Stimulated activated CD4-positive, alpha-beta T cell treated with anti-CD3 and anti-CD28 coated beads, TNF-alpha, amount 100 ng/mL, for 24 hours (primary cell): ENCODE measurements at places on chromosomes 16 and 17.

- DNase-seq: no peak
These were observed 416.0 kb downstream of the MAF start for GRCh38 chr16:79184464-79185030.

GRCh38 chr17:57257195-57257894, 1.0 kb downstream of the MSI2 start:
- DNase-seq: no peak

DNA sequence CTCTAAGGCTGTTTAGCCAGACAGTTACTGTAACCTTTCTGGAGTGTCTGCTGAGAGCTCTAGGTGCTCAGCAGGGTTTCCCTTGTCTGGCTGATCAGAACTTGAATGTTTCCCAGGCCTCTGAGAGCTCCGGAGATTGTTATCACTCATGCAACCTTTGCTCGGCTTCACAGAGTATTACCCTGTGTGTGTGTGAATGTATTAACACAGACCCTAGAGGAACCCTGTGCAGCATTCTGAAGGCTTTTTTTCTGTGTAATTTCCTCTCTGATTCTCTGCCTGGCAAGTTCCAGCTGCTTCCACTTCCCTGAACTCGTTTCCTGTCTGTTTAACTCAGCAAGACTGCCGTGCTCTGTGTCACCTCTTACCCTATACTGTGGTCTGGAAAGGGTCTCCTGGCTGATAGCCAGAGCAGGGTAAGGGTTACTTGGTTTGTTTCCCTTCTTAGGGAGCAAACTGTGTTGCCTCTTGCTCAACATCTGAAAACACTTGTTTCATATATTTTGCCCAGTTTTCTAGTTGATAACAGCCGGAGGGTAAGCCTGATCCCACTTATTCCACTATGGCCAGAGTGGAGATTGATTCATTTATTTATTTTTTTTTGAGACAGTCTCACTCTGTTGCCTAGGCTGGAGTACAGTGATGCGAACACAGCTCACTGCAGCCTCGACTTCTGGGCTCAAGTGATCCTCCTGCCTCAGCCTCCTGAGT, 21.7 kb downstream of the PRMT7 start:
- DNase-seq: no peak

GRCh38 chr17:38418062-38418692, 10.1 kb upstream of the ARHGAP23 start:
- no peak for DNase-seq
